Renal cortex interstitium (tissue), 15 donors: ENCODE measurements at places on chromosomes 1 and 21. TPM values are rescaled to one million over a fixed set of nuclear protein-coding genes. Genes with fewer than 3 reads are reported as not detected.

GRCh38 chr1:13825033-13825432 is 125.0 kb downstream of the PRDM2 start:
- DNase-seq: no peak

- no peak for DNase-seq
Measured at GRCh38 chr1:31712068-31712467, 8.3 kb upstream of the COL16A1 start.

DNA sequence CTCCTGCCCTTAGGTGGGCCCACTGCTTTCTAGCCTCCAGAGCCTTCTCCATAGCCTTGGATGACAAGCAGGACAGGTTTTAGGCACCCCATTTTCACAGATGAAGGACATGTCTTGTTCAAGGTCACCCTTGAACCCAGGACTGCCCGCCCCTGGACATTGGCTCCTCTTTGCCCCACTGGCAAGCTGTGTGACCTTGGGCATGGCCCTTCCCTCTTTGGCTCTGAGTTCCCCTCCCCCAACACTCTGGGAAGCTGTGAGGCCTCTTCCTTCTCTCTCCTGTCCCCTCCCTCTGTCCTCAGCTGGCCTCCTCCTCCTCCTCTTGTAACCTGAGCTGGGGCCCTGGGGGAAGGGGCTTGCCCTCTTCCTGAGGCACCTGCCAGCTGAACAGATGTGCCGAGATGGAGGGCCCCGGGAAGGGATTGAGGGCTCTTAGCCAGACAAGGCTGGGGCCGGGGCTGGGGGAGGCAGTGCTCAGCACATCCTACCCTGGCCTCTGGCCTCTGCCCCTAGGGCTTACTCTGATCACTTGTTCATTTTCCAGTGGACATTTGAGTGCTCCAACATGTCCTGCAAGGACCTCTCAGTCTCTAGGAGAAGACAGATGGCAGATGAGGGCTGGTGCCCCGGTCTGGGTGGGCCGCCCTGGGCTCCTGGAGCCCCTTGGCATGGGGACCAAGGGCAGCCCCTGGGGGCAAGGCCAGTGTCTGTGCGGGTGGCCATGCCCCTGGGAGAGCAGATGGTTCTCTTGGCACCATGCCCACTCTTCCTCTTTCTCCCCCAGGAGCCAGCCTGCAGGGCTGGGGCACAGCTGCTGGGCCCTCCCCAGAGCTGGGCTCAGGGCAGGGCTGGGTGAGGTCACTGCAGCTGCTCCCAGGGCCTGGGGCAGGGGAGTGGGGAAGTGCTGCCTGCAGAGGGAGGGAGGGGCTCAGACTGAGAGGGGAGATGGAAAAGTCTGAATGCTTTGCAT is 10.7 kb downstream of the FOXO6 start:
- DNase-seq: no peak

GRCh38 chr1:228415853-228416216 is 826 bp downstream of the TRIM17 start:
- DNase-seq: no peak

- DNase-seq: no peak
Measured at GRCh38 chr1:161440312-161440894, 64.9 kb upstream of the FCGR2A start.

- DNase-seq: no peak
Measured at GRCh38 chr21:14962217-14962616, 102.6 kb downstream of the NRIP1 start.

DNA sequence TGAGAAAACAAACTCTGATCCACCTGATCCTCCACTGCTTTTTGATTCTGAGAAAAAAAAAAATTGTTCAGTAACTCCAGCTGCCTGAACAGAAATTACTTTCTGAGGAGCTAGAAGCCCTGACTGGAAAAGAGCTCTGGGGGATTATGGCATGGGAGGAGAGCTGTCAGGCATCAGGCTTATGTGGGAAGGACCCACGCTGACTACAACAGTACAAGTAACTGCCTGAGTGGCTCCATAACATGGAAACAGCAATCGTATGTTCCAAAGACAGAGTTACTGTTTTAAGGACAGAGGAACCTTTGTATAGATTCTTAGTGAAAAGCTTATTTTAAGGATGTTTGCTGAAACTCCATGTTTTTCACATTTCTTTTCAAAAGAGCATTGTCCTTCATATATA is 1.2 kb upstream of the ANGPTL7 start:
- DNase-seq: no peak

- DNase-seq: no peak
Measured at GRCh38 chr1:41242342-41243078, 404 bp upstream of the SCMH1 start.

DNA sequence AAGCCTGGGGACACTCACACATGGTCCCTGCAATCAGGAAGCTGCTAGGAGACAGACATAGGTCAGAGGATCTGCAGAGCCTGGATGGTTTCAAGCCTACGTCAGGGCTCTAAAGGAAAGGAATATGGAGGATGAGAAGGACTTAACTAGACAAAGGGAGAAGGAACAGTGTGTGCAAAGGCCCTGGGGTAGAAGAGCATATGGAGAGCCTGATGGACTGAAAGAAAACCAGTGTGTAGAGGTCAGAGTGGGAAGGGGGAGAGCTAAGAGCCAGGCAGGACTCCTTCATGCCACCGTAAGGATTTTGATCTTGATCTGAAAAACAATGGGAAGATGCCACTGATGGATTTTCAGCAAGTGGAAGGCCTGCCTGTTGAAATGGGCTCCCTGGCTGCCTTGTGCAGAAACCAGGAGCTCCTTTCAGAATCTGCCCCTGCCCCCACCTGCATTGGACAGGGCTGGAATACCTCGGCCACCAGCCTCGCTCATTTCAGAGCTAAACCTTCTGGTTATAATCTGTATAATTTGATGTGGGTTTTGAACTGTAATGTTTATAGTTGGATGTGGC is 8.6 kb downstream of the FHAD1 start:
- DNase-seq: no peak

DNA sequence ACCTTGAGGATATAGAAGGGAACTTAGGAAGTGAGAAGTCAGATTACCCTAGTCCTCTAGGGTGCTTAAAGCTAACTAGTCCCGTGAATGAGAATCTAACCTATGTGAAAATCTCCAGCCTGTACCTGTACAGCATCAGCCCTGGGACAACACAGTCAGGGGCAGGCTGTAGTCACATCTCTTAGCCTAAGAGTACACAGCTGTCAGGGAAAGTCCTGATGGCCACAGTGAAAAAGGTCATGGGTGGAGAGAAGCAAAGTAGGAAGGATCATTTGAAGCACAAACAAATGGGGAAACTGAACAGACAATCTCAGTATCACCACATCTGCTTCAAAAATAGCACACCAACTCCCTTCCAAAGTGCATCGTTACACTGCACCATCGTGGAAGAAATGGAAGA is 11.7 kb downstream of the CTSK start:
- no peak for DNase-seq

DNA sequence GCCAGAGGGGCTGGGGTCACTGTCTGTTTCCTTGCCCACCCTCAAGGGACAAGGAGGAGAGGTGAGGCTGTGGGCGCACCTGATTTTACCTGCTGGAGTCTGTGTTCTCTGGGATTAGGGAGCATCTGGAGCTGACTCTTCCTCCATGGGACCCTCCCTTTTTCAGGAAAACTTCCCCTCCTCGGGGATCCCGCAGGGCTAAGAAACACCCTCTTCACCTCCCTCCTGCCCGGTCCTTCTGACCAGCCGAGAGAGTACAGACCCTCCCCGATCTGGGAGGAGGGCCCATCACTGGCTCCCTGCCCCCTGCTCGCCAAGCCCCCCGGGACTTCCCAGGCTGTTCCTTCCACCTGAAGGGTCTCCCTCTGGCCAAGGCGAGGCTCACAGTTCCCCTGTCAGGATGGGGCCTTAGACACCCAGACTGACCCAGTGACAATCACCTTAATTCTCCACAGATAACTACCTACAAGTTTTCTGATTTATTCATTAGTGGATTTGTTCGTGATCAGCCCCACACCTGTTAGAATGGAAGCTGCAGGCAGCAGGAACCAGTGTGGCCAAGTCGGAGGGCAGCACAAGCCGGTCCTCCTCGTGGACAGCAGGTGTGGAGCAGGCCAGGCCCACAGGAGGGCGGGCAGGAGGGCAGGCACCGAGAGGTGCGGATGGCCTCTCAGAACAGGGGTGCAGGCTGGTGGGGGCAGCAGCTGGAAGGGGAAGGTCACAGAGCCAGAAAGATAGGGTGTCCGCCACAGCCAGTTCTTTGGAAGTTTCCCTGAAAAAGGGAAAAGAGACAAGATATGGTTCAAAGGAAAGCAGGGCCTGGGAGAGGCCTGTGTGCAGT is 15.9 kb upstream of the SAMD11 start:
- DNase-seq: no peak

- no peak for DNase-seq
Measured at GRCh38 chr1:207397525-207397926, 56.6 kb upstream of the CR2 start.

FOXD2 gene
- 9.0 TPM for polyA plus RNA-seq

LCE6A gene
- polyA plus RNA-seq: not detected

HTR1D gene
- 0.29 TPM for polyA plus RNA-seq

NFASC gene
- polyA plus RNA-seq: 17.2 TPM

FMO3 gene
- polyA plus RNA-seq: 0.17 TPM
